ENCODE measurements at places on chromosomes 1 and 21.
A peak's percentile ranks its signal among the peaks of the same experiment; 100 is the strongest.

- peak; percentile 84 for DNase-seq
These were observed 1.7 kb upstream of the GADD45A start for GRCh38 chr1:67683316-67683715.

GRCh38 chr1:164534863-164535610 lies 23.9 kb upstream of the PBX1 start:
- DNase-seq, result no peak

GRCh38 chr1:87927391-87928280 lies 599.0 kb downstream of the LMO4 start:
- no peak for DNase-seq

DNA sequence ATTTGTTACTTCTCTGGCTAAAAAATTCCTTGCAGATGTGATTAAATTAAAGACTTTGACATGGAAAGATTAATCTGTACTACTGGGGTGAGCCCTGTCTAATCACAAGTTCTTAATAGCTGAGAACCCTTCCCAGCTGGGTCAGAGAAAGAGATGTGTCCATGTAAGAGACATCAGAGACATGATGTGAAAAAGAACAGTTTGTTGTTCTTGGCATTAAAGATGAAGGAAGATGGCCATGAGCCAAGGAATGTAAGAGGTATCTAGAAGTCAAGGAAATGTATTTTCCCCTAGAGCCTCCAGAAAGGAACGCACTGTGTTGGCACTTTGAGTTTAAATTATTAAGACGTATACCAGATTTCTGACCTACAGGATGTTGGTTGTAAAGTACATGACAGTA lies 1271.5 kb upstream of the PRMT6 start:
- no peak for DNase-seq

GRCh38 chr21:15671188-15671587 lies 58.6 kb upstream of the USP25 start:
- no peak for DNase-seq

DNA sequence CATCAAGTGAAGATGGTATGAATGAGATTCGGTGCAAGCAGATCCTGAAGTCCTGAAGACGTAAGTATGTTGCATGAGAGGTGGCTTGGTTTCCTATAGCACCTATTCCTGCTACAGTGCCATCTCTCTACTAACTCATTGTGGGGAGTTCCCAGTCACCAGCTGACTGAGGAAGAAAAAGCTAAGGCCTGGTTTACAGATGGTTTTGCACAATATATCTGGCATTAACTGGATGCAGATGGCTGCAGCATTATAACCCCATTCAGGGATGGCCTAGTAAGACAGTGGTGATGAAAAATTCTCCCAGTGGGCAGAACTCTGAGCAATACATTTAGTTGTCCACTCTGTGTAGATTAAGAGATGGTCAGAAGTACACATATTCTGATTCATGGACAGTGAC lies 36.7 kb downstream of the RTCA start:
- peak; percentile 39 for DNase-seq

DNA sequence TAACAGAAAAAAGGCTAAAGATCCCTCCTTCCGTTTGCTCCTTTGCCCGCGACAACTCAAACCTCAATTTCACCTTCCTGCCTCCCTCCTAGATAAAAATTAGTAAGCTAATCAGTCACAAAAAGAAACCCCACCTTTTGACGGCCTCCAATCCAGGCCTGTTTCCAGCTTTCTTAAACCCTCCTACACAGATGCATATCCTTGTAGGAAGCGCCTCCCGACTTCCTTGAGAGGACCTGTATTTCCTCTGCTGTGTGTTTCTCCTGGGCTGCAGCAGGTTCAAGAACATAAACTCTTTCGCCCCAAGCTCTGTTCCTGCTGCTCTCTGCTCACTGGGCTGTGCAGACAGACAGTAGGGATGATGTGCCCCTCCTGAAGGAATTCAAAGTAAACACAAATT lies 168.8 kb downstream of the CYYR1 start:
- DNase-seq, result no peak

- DNase-seq, result no peak
These were observed 44.6 kb downstream of the WASF2 start for GRCh38 chr1:27445177-27445936.

- no peak for DNase-seq
These were observed 781 bp upstream of the METTL13 start for GRCh38 chr1:171780583-171781175.

DNA sequence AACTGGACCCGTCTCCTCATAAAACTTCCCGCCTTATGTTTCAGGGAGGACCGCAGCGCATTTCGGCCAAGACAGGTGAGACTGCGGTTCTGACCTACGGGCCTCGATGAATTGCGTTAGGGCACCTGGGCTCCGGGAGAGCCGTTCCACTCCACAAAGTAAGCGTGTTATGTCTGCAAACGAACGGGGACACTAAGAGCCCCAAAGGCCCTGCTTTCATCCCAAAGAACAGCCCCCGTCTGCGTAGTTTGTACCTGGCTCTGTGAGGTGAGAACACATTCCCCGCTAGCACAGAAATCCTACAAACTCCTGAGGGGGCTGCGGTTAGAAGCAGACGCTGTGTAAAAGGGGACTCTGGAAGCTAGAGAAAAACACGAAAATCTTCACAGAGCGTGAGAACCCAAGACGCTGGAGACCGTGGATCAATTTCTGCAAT lies 41.6 kb upstream of the PPIAL4F start:
- no peak for DNase-seq

GRCh38 chr1:231194843-231195516 lies 33.1 kb downstream of the TRIM67 start:
- no peak for DNase-seq

GRCh38 chr1:86546787-86547221 lies at the start of gene CLCA4:
TSS of gene CLCA4 (plus strand) at chr1:86547078. CDS start at chr1:86547120, 42 bp downstream.
- no peak for DNase-seq

DNA sequence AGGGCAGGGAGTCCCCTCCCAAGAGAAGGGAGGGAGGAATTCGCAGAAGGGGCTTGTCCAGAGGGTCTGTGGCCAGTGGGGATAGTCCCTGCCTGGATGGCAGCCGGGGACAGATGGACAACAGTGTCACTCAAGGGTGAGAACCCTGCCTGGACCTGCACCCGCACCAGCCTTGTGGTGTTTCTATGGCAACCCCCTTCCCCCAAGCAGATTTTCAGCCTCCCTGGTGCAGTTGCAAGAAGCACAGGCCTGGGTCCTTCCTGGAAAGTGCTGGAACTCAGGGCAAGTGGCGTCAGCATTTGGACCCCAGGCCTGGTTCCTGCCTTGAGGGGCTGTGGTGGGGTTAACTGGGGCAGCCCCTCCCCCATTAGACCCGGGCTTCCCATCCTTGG lies 83.8 kb upstream of the ACTL8 start:
- no peak for DNase-seq

DNA sequence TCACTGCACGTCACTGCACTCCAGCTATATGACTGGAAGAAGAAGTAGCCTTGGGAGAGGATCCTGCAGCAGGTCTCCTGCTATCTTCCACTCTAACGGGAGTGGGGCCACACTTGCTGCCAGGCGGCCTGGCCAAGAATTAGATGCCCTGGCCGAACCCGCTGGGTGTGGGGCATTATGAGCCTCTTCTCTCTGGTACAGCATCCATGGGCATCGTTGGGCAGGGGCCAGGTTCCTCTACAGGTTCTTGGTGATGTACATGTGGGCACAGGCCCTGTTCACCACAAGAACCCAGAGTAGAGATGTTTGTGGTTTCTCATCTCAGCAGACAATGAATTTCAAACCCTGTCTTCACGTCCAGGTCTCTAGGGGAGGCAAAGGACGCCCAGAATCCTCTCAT lies 370.5 kb downstream of the NPHP4 start:
- DNase-seq, result no peak

GRCh38 chr1:53195246-53196016 lies 1.2 kb upstream of the CPT2 start:
- DNase-seq, result no peak

DNA sequence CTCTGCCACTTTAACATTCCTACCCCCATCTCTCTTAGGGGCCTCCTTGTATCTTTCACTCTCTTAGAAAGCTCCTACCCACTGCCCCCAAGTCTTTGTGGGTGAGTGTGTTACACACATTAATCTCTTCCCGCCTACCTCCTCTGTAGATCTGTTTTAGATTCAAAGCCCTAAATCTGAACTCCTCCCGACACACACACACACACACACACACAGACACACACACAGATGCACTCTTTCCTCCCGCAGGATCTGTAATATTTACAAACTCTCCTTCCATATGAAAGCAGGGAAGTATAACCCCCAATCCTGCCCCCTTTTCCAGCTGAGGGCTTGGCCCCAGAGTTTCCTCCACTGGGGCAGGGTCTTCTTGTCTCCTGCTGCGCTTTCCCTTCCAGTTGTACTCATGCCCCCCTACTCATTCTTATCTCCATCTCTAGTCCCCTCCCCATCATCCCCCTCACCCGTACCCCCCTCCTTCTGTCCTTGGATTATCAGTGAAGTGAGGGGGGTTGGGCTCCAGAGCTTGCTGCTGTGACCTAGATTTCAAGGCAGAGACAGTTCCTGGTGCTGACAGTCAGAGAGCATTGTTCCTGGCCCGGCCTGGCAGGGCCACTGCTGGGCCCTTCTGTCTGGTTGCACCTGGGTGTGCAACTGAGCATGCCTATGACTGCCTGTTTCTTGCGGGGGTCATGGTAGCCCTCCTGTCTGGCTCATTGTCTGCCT lies 4.3 kb downstream of the PEA15 start:
- DNase-seq, result peak; percentile 30

GRCh38 chr1:214997685-214998084 lies 84.9 kb upstream of the KCNK2 start:
- DNase-seq, result no peak

GRCh38 chr1:114333690-114334089 lies 177.3 kb downstream of the TRIM33 start:
- DNase-seq, result no peak

DNA sequence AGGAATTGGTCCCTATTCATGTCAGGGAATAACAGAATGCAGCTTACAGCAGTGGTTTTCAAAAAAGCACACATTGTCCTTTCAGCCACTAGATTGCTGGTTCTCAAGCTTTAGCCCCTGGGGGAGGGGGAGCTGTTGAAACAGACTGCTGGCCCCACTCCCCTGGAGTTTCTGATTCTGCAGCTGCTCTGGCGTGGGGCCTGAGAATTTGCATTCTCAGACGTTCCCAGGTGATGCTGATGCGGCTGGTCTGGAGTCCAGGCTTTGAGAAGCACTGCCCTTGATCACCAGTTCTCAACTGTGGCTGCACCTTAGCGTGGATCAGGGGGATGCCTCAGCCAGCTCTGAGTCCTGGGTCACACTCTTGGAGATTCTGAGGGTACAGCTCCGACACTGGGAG lies 62.7 kb upstream of the LAPTM5 start:
- DNase-seq, result no peak

GRCh38 chr1:202806845-202807450 lies 1.3 kb downstream of the KDM5B start:
- DNase-seq, result peak; percentile 30

- peak; percentile 83 for DNase-seq
These were observed 18.7 kb downstream of the CNTN2 start for GRCh38 chr1:205061665-205062069.

- DNase-seq, result no peak
These were observed 411.8 kb upstream of the ESRRG start for GRCh38 chr1:217134857-217135568.

GRCh38 chr1:231878737-231879136 lies 252.1 kb downstream of the DISC1 start:
- DNase-seq, result no peak

GRCh38 chr1:202085682-202086373 lies 36.9 kb upstream of the GPR37L1 start:
- peak; percentile 35 for DNase-seq

DNA sequence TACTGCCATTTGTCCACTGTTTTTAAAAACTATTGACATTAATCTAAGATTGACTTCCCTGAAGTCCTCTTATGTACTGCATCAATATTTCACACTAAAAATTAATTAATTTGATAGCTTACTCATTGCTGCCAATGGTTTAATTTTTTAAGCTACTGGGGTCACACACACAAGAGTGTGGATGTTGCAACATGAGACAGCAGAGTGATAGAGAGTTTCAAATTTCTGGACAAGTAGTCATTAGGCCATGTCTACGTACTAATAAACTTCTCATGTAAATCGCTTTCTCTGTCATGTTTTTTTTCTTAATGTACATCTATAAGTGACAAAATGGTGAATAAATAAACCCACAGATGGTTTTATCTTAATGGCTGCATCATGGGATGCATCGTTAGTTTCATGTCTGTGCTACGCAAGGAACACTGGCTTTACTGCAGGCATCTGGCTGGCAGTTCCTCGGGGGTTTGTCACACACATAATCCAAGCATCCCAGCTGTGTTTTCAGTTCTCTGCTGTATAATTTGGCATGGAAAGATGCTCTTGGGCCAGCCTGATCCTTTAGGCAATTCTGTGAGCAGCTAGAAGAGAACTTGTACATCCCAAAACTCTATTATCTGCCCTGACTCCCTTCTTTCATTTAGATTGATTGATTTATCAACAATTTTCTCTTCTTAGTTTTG lies 16.4 kb upstream of the CHODL start:
- no peak for DNase-seq

DNA sequence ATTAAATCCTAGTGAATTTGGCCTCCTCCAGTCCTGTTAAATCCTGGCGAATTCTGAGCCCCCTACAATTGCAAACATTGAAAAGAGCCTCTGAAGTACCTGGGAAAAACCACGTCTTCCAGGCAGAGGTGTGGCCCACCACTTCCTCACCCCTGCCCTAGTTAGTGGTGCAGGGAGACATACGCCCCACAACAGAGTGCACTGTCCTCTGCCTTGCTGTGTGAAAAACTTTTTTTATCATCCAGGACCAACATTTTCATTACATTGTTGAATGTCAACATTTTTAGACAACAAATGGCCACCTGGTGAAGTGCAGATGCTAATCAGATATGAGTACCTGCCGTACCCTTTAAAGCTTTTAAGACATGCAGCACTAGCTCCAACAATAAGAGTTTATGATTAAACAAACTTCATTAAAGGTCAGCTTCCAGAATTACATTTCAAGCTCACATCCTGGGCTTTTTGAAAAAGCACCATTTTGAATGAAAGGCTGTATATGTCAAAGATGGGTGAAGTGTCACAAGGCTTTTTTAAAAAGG lies 13.6 kb upstream of the TMPRSS2 start:
- DNase-seq, result no peak

DNA sequence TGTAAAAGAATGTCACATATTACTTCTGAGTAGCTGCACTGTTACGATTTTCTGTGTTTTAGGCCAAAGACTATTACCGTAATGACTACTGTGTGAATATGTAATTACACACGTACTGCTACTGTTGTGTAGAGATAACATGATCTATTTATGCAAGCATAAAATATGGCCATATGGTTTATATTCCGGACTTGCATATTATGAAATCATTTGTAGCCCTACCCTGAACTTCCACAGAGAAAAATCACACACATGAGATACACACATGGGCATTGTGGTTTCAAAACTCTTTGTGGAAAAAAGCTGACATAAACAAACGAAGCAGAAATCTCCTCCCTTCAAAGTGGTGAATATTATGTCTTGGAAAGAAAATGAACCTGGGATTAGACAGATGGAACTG lies 373.0 kb upstream of the ADAMTS5 start:
- no peak for DNase-seq

- no peak for DNase-seq
These were observed 19.9 kb downstream of the KCNQ4 start for GRCh38 chr1:40803447-40803846.

DNA sequence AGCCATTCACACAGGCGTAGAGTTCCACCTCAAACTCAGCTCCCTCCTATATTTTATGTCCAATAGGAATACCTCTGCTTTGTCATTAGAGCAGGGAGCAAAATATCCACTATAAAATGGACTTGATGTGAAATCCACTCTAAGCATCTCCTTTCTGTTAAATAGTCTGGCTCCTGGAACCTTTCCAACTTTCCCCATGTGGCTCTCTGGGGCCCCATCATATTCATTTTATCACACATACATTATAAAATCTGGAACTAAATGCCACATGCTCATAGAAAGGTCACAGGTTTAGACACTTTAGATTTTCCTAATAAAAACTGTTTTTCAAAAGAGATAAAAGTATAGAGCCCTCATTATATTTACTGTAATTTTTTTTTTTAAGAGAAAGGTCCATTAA lies 82.1 kb downstream of the PTPN14 start:
- DNase-seq, result no peak

Measured in foreskin fibroblast (primary cell).